Fibroblast of mammary gland (primary cell): ENCODE measurements at places on chromosomes 7 and 10.

DNA sequence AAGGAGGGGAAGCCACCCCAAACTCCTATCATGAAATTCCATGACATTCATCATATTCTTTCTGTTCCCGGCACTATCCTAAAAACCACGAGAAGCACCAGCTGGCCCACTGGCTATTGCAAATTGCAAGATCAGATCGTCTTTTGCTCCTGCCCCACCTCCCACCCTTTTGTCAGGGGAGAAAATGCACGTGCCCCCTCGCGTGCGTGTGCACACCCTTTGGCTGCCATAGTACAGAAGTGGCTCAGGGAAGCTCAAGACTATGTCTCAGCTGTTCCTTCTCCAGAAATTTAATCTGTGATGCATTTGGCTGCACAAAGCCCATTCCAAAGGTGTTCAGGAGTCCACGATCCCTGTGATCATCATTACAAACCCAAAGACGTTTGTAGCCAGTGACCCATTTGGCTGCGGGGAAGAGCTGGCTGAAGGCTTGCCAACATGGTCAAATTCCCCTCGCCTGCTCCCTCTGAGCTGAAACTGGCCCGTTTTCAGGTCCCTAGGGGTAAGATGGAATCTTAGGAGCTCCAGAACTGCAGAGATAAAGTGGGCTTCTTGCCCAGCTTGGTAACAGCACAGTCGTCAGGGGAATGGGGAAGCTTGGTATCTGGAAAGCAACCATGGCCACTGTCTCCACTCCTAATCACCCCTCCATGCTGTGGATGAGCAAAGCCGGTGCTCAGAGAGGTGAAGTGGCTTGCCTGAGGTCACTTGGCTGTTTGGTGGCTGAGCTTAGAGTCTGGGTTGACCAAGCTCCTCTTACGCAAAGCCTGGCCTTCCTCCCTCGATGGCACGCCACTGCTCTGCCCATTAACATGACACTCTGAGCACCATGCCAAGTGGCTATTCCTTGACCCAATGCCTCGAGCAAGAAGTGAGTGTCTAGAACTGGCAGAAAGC is 155.4 kb downstream of the NEURL1 start:
- DNase-seq: peak; percentile 85

DNA sequence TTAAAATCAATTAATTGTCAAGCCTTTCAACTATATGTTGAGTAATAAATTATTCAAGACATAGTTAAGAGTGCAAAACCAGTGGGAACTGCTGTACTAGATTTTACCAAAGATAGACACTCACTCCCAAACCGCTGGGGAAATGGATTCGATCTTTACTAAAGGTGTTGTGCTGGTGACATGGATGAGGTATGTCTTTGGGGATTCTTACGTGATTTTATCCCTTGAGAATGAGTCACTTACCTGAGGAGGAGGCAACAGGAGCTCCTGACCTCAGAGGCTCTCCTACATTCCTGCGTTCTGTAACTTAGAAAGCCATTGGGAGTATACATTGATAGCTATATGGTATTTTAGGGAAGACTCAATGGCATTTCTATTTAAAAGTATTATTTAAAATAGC is 165.5 kb downstream of the PKD1L1 start:
- no peak for DNase-seq

GRCh38 chr10:92729886-92730285 is 40.1 kb downstream of the HHEX start:
- no peak for DNase-seq

DNA sequence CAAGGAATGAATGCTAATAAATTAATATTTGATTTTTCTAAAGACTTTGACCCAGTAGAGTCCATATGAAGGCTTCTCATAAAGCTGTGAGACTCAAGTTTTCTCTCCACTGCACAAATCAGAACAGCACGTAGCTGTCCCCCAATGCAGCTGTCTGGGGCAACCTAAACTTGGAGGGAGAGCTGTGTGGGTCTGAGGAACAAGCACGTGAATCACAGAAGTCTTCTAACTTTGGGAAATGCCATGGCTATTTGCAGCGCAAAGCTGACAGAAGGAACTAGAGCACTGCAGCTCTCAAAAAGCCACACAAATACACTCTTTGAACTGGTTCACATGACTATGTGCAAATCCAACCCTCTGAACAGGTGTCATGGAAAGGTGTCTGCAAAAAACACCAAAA is 47.9 kb downstream of the COL1A2 start:
- DNase-seq: no peak

GRCh38 chr10:31018962-31019361 is 12.7 kb downstream of the ZNF438 start:
- DNase-seq: no peak

DNA sequence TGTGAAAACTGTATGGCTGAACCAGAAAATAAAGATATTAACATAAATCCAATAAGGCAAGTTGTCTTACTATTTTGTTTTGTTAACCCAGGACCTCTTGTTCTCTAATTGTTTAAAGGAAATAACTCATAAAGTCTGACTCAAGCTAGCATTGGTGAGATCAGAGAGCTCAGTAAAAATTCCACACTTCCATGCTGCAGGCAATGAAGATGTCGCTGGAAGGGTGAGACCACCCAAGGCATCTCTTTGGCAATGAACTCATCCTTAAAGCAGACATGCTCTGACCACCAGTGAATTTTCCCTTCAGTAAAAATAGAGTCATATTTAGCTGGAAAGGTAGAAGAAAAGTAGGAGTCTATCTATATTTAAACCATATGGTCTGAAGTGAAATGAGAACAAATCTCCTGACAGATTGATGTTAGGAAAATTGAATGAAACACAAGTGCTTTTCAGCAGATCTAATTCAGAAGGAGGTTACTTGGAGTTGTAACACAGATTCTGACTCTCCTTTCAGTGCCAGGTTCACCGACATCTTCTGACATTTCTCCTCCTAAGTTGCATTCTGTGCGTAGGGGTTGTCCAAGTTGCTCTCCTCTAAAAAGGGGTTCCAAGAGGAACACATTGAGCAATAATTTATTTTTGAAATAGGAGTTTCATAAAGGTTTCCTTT is 32.8 kb upstream of the VIPR2 start:
- no peak for DNase-seq

DNA sequence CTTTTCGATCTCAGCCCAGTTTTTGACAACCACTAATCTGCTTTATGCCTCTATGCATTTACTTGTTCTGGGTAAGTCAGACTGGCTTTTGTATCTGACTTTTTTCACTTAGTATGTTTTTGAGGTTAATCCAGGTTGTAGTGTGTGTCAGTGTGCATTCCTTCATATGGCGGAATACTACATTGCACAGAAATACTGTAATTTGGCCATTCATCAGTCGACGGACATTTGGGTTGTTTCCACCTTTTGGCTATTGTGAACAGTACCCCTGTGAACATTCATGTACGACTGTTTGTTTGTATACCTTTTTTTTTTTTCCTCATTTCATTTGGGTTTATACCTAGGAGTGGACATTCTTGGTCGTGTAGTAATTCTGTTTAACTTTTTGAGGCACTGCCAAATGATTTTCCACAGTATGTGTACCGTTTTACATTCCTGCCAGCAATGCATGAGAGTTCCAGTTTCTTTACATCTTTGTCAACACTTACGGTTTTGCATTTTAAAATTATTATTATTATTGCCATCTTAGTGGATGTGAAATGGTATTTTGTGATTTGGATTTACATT is 57.4 kb downstream of the MKLN1 start:
- DNase-seq: peak; percentile 7
